ENCODE measurements at places on chromosomes 7 and 10.

DNA sequence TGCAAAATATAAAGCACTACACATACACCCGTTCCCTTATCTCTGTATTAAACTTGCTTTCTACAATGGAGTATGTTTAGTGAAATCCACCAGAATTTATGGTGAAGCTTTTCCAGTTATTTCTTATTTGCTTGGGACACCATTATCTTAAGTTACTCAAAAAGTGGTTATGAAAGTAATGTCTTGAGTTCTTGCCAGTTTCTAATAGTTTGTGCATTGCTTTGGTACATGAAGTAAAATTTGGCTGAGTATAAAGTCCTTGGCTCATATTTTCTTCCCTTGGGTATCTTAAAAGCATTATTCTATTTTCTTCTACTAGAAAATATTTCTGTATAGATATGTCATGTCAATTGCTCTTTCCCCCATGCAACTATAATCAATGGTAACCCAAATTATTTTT, 85.2 kb downstream of the POLR1F start:
- no peak for DNase-seq

GRCh38 chr7:100371561-100372171, 1.6 kb upstream of the PILRA start:
- no peak for DNase-seq

GRCh38 chr7:16644636-16645592, 640 bp downstream of the ANKMY2 start:
- DNase-seq: peak; percentile 55

DNA sequence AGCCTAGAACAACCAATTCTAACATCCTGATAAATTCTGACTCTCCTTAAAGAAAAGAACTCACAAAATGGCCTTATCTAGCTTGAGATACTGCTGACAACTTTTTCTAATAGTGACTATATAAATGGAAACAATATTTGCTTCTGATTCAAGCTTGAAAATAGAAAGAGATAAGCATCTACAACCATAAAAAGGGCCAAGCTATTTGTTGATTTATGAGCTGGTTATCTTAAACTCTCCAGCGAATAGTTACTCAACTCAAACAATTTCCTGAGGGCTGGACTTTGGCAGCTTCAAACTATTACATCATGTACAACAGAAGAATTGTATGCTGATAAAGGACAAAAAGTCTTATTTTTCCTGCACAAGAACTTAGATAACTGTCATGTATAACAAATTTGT, 4.6 kb downstream of the USP54 start:
- peak; percentile 81 for DNase-seq

DNA sequence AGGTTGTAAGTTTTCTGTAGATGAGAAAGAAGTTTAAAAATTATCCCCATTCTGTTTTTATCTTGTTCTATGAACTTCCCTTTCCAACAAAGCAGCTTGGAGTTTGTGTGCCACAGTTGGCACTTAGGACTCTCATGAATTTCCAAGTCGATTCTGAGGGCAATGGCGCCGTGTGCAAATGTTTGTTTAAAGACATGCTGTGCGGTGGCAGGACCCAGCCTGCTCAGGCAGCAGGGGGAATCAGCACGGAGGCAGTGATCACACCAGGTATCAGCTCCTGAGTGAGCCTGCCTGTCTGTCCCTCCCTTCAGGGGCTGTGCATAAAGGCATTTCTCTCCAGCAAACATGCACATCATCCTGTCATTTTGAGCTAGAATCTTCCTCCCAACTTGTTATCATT, 109.8 kb upstream of the WDR11 start:
- DNase-seq: peak; percentile 13

- no peak for DNase-seq
Observed at GRCh38 chr7:112420236-112420861, 29.9 kb upstream of the IFRD1 start.

DNA sequence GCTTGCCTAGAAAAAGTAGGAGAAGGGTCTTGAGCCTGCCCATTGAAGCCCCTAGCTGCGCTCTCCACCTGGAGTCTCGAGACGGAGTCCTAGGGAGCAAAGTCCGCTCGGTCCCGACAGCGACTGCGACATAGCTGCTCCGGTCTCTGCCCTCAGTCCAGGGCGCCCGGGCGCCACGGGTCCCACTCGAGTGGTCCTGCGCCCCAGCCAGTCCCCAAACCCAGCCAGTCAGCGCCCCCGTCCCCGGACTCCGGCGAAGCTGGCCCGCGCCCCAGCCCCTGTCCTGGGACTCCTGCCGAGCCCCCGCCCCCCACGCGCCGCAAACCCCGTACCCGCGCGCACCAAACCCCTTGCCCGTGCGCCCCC, 490 bp downstream of the TNS3 start:
- DNase-seq: peak; percentile 58

- no peak for DNase-seq
Observed at GRCh38 chr7:33101906-33102305, 7.3 kb downstream of the RP9 start.

DNA sequence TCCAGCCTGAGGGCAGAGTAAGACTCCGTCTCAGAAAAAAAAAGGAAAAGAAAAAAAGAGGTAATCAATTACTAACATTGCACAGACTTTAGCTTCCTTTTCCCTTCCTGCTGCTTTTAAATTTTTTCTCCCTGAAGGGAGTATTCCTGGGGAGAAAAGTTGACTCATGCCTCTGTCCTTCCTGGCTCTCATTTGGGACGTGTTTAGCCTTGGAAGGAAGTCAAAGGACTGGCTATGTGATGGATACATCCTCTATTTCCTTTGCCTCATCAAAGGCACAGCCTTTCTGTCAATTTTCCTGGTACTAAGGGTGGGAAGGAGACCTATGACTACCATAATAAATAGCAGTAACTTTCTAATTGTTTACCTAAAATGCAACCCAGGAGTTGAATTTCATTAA, 77.6 kb downstream of the ITGA8 start:
- no peak for DNase-seq

DNA sequence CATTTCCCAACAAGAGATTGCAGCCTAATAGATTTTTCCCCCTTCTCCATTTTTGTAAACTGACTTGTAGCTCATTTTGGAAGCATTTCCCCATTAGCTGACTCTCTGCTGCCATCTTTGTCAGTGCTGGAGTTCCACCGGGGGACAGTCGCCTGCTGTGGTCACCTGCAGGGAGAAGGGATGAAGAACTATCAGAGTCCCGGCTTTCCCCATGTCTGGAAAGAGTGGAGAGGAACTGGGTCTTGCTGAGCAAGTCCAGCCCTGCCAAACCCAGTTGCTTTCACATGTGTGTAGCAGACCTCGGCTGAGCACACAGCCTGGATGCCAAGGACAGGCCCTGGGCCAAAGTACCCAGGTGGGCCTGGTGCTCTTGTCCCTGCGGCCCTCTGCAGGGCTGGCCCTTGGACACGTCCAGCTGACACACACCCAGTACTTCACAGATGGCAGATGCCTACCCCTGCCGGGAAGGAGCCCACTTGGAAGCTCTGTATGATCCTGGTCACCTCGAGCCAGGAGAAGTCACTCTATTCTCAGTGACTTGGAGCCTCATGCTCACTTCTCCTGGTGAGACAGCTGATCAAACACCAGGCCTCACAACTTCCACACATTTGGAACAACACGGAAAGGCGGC, 157.3 kb upstream of the NPVF start:
- no peak for DNase-seq

- no peak for DNase-seq
Observed at GRCh38 chr10:98273057-98273850, 5.3 kb upstream of the LOXL4 start.

DNA sequence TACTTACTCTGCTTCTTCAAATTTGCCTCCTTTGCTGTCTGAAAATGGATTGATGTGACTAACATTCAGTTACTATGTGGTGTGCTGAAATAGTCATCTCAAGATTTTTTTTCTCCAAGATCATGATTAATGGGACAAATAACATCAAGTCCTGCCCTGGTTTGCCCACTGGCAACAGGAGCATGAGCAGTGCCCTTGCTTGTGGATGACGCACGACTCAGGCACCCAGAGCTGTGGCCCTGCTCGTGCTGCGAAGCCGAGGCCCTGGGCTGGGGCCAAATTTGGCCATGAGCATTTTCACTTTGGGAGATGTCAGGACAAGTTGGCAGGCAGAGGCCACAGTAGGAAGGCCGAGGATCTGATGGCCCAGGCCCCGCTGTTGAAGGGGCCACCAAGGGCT, 239.8 kb upstream of the IGFBP3 start:
- no peak for DNase-seq

DNA sequence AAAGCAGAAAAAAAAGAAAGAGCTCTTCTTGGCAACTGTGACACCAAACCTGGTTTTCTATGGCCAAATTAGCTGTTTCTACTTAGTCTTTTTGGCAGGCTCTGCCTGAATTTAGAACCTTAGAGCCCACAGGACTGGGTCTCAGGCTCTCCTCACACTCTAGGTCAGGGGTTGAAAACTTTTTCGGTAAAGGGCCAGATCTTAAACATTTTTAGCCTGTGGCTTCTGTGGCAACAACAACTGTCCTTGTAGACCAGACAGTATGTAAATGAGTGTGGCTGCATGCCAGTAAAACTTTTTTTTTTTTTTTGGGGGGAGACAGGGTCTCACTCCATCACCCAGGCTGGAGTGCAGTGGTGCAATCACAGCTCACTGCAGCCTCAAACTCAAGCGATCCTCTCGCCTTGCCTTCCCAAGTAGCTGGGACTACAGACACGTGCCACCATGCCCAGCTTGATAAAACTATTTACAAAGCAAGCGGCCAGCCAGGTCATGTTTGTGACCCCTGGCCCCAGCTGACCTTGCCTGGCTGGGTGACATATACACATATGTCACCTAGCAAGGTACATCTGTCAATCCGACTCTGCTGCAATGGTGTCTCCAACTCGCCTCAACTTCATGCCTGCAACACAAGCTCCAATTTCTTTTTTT, 17.4 kb downstream of the KPNA7 start:
- DNase-seq: no peak

- DNase-seq: peak; percentile 33
Observed at GRCh38 chr7:112699725-112700513, 90.3 kb downstream of the TMEM168 start.

GRCh38 chr7:116669769-116670168, 2.2 kb upstream of the MET start:
- no peak for DNase-seq

DNA sequence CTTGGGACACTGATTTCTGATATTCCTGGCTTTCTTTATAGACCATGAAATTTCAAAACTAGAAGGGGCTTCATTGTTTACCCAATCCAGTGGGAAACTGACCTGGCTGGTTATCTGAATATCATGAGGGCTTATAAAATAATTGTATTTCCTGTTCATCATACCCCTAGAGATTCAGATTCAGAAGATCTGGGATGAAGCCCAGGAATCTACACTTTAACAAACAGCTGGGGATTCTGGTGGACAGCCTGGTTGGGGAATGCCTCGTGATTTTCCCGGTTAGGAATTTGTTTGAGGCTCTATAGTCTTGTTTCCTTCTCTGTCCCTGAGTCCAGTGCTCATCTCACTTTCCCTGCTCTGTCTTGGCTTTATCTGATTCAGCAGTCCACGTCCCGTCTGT, 110.3 kb downstream of the ADRA2A start:
- DNase-seq: no peak

DNA sequence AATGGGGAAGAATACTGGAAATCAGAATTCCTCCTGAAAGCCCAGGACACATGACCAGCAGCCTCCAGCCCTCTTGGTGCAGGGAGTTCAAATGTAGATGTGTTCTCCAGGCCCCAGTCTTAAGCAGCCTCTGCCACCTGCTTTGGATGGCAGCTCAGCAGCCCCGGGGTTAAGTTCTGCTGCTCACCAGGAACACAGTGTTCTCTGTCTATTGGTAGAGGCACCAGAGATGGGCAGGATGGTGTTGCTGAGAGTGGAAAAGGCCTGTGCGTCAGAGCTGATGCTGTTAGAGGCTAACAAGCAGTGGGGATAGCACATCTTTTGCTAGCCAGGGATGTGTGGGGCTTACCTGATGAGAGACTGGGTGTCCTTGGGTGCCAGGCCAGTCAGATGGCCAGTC, 56.8 kb downstream of the PAX2 start:
- no peak for DNase-seq

DNA sequence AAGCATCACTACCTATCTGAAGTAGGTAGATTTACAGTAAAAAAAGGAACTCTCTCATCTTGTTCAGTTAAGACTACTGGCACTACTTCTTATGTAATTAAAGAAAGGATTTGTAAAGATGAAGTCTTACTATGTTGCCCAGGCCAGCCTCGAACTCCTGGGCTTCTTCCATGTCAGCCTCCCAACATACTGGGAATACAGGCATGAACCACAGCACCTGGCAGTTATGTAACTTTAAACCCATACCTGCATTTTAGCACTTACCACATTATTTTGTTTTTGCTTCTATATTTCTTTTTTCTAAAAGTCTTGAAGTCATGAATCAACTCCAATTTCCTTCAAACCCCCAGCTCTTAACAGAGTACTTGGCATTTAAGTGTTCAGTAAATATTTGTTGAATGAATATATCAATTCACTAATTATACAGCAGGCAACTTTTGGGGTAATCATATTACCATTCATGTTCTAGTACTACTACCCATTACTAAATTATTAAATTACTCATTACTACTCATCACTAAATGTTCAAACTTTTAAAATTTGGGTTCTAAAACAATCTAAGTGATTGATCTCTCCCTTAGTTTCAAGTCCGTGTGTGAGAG, 31.6 kb upstream of the CCDC71L start:
- no peak for DNase-seq

GRCh38 chr7:114930107-114930661, 8.3 kb downstream of the MDFIC start:
- no peak for DNase-seq

DNA sequence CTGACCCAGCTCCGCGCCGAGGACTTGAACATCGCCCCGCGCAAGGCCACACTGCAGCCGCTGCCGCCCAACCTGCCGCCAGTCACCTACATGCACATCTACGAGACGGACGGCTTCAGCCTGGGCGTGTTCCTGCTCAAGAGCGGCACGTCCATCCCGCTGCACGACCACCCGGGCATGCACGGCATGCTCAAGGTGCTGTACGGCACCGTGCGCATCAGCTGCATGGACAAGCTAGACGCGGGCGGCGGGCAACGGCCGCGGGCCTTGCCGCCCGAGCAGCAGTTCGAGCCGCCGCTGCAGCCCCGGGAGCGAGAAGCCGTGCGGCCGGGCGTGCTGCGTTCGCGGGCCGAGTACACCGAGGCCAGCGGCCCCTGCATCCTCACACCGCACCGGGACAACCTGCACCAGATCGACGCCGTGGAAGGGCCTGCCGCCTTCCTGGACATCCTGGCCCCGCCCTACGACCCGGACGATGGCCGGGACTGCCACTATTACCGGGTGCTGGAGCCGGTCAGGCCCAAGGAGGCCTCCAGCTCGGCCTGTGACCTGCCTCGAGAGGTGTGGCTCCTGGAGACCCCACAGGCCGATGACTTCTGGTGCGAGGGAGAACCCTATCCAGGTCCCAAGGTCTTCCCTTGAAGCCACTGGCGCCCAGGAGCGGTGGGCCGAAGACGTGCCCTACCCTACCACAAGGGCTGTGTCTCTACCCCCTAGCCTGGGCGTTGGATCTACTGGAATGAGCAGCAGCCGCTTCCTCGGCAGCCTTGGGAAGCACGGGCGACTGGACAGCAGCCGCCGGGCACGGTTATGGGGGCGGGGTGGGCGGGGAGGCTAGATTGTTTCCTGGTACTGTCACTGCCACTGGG, 945 bp downstream of the ADO start:
- peak; percentile 47 for DNase-seq

- no peak for DNase-seq
Observed at GRCh38 chr10:79246209-79246581, 101.1 kb upstream of the PPIF start.

- no peak for DNase-seq
Observed at GRCh38 chr10:43819464-43820230, 171.0 kb upstream of the ZNF32 start.

All from HT-29 (cell line).